ENCODE measurements at places on chromosomes 7 and 10.

GRCh38 chr7:151923097-151923876 is 33.0 kb upstream of the GALNTL5 start:
- DNase-seq = no peak

DNA sequence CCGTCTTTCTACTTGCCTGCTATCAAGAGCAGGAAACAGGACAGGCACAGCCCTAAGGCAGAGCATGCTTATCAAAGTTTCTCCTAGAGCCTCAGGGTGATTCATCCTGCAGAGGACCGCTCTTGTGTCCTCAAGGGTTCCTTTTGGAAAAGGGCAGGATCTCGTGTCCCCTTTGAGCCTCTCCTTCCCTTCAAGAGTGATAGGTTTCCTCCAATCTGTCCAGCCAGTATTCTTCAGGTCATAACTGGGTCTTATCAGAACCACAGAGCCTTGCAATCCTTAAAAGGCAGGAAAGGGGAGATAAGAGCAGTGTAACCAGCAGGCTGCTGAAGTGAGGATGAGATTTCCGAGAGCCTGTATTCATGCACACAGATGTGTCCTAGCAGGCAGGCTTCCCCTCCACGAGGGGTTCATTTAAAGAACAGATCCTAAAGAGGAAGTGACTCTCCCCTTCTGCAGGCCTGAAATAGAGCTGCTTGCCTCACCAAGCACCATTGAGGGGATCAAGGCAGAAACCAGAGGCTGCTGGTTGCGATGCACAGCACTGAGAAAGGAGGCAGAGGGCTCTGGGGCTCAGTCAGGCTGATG is 90.5 kb upstream of the SVIL start:
- DNase-seq = no peak

GRCh38 chr10:79046741-79047583 is 21.8 kb upstream of the ZMIZ1 start:
- no peak for DNase-seq

GRCh38 chr7:149872419-149873073 is 1.2 kb upstream of the ATP6V0E2 start:
- DNase-seq = peak; percentile 56

DNA sequence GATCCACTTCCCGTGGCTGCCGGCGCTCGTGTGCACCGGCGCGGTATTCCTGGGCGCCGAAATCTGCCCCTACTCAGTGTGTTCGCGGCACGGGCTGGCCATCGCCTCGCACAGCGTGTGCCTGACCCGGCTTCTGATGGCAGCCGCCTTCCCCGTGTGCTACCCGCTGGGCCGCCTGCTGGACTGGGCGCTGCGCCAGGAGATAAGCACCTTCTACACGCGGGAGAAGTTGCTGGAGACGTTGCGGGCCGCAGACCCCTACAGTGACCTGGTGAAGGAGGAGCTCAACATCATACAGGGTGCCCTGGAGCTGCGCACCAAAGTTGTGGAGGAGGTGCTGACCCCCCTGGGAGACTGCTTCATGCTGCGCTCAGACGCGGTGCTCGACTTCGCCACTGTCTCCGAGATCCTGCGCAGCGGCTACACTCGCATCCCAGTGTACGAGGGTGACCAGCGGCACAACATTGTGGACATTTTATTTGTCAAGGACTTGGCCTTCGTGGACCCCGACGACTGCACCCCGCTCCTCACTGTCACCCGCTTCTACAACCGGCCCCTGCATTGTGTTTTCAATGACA is 1.3 kb downstream of the CNNM1 start:
- DNase-seq = no peak

DNA sequence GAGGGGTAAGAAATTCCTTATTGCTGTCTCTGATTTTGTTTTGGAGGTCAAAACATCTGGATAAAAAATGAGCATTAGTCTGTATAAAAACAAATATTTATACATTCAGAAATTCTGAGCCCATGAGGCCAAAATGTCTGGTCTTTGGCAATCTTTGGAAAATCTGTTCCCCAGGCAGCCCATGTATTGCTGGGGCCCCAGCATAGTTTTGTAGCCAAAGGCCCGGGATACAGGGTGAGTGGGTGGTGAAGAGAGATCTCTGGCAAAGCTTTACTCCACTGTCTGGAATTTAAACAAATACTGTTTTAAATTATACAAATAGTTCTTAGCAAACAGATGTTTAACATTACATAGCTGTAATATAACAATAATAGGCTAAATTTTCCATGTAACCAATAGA is 134.7 kb upstream of the GALNT17 start:
- no peak for DNase-seq

- DNase-seq = peak; percentile 57
Measured at GRCh38 chr7:105325216-105325904, 63.4 kb downstream of the SRPK2 start.

GRCh38 chr7:11758627-11759111 is 73.3 kb downstream of the THSD7A start:
- DNase-seq = no peak

DNA sequence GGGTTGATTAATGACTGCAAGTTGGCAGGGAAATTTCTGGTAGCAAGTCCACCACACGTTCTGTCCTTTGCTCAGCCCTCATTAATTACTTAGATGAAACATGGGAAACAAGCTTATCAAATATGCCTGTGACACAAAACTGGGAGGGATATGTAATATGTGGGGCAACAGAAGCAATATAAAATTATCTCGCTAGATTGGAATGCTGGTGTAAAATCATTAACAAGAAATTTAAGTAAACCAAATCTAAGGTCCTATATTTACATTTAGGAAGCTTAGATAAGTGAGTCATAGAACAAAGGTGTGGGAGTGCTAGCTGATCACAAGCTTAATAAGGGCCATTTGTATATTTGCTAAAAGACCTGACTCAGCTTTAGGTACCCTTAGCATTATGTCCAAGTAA is 23.5 kb downstream of the TRPV5 start:
- no peak for DNase-seq

- no peak for DNase-seq
Measured at GRCh38 chr7:98186452-98187137, 24.6 kb upstream of the BHLHA15 start.

DNA sequence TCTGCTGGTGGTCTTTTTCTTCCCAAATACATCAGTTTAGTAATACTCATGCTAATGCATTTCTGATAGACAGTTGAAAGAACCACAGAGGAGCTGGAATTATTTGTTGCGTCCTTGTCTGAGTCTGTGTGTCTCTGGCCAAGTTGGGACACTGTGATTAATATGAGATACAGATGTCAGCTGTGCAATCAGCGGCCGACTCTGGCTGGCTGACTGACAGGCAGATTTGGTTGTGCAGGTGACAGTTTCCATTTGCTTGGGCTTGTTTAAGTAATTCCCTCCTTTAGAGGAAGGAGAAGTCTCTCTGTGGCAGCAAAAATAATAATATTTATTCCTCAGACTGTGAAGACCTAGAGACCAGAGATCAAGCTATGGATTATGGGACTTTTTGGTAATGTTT is 176.2 kb upstream of the CHRM2 start:
- no peak for DNase-seq

All from GM10248 (cell line).